ENCODE measurements at places on chromosomes 12 and 14.

DNA sequence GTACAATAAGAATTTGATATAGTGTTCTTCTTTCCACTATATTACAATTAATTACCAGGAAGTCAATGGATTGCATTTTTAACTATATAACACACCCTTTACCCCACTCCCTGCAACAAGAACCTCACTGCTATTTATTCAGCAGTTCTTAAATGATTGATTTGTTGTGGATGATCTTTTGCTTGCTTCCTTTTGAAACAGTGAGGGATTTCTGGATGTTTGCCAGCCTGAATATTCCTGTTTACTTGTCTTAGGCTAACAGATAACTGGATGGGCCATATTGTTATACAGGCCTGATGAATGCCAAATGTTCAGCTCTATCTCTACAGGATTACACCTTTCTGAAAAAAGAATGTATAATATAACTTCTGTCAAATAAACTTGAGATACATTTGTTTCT, 497.6 kb downstream of the APAF1 start:
- DNase-seq: no peak

DNA sequence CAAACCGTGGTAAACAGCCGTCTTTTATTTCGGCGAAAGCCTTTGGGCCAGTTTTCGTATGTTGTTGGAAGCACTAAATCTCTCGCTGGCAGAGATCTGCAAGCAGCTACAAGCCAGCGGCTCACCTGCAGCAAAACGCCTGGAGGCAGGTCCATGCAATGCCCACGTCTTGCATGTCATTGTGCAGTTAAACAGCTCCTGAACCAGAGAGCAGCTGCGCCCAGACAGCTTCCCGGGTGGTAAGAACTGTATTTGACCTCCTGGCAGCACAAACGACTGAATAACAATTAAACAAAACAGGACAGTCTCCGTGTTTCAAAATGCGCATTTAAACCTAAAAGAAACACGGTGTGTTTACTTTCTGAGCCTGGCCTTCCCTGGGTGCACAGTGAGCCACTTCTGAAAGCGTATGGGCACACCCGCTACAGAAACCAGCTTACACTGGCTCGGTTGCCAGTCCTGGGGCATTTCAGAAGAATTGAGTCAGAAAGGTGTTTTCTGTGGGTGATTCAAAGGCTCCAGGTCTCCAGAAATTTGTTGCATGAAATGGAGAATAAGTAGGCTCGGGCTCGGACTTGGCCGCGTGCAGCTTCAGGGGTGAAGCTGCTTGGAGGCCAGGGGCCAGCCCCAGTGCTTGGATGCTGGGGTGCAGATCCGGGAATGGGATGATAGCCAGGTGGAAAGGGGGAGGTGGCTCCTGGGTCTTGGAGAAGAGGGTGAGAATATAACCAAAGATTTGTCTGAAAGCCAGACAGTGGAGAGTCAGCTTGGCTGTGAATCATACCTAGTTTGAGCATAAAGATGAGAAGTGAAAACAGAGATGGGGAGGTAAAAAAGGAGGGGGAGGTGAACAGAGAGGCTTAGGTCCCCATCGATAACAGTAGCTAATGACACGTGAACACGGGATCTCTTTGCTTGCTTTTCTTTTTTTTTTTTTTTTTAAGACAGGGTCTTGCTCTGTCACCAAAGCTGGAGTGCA, 24.9 kb upstream of the FZD10 start:
- DNase-seq: no peak

DNA sequence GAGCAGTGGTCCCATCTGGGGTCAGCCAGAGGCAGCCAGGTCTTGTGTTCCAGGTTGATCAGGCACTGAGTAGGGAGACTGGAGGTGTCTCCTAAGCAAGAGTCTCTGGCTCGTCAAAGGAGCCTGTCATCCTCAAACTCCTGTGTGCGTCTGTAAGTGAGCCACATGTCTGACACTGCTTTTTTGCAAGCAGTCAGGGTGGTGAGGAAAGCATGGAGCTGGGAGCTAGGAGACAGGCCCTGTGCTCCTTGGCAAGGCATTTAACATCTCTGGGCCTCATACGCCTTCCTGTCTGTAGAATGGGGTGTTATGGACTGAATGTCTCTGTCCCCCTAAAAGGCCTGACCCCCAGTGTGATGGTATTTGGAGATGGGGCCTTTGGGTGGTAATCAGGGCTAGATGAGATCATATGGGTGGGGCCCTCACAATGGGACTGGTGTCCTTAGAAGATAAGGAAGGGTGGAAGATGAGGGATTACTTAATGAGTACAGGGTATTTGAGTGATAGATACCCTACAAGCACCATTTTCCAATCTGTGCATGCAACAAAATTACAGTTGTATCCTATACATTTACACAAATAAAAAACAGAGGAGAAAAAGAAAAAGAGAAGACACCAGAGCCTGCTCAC, 53.0 kb downstream of the ARL6IP4 start:
- DNase-seq: no peak

DNA sequence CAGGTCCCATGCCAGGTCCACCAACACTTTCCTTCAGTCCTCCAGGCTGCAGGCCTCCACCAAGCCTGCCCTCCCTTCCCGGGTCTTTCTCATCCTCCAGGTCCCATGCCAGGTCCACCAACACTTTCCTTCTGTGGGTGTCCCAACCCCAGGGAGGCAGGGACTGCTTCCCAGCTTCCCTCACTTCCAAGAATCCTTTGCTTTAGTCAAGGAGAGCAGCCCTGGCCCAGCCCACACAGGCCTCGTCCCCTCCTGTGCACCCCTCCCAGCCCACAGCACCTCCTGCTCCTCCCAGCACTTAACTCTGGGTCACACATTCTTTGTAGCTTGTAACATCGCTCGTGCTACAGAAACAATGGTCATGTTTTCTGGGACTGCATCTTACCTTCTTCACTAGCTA, 72.9 kb downstream of the TESC start:
- DNase-seq: no peak

GRCh38 chr12:4221258-4221620, 52.3 kb upstream of the CCND2 start:
- DNase-seq: no peak

DNA sequence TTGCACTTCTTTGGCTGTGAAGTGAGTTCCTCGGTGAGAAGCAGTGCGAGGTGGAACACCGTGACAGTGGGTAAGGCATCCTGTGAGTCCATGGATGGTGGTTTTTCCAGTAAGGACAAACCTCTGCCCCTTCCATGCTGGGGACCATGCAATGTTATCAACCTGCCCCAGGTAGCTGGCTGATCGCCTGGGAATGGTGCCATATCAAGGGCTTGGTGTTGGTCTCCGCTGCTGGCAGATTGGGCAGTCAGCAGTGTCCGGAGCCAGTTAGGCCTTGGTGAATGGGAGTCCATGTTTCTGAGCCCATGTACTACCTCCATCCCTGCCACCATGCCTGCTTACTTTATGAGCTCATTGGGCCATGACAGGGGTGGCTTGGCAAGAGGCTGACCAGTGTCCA, 114.7 kb upstream of the C14orf180 start:
- DNase-seq: no peak

DNA sequence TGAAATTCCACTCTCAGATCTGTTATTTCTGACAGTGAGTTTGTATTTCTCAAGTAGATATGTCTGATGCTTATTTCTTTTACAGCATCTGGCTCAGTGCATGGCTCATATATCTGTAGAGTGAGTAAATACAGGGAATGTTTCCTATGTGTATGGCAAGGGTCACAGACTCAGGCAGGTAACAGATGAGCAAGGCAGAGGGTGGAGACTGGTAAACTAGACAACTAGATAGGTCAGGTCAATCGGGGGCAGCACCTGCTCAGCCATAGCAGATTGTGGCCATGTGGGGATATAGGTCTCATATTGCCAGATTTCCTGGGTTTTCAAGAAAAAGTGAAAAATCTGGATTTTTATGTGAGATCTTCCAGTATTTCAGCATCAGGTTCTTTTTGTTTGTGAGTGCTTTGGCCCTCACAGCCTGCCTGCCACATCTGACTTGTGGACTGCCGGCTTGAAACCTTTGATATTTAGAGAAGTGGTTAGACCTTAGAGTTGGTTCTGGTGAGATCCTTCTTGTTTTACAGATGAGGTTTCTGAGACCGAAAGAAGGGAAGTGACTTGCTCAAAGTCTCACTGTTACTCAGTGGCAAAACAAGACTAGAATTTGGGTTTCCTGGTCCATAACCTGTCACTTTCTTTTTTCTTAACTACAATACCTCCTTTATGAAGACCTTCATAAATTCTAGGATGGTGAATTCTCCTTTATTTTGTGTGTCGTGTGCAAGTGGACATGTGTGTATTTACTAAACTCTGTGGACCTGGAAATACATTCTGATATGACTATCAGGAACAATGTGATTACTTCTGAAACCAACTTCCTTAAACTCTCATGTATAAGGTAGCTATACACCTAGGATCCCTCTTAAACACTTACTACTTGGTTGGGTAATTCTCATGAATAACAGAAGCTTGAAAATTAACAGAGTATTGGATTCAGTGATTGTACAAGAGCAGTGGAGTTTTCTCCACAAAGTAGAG, 34.4 kb downstream of the PROX2 start:
- DNase-seq: no peak

DNA sequence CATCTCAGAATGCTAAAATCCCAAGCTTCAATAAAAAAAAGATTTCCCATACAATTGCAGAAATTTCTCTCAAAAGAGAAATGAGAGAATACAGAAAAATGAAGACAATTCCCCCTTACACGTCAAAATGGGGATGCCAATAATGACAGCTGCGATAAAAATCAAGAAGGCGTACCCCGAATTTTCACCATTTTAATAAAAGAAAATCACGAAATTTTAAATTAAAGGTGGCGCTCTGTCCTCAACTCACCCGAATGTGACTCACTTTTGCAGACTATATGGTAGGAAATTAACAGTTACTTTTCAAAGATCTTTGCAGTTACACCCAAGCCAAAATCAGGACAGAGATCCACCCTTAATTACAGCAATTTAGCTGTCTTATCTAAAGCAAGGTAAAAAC, 2.1 kb downstream of the ATP2B1 start:
- no peak for DNase-seq

DNA sequence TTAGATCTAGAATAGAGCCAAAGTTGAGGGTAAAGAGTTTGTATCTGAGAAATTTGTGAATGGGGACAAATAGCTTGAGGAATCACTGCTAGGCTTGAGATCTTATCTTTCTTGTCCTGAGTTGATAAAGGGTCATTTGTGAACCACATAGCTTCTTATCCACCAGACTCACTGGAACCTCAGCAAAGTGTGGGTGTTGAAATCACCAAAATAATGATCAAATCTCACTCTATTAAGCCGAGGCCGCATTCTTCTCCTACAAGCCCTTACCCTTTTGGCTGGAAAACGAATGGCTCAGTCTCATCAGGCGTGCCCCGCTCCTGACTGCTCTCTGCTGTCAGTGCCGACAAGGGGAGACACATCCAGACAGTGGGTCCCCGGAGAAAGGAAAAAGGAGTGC, 240.6 kb downstream of the EGLN3 start:
- DNase-seq: no peak

DNA sequence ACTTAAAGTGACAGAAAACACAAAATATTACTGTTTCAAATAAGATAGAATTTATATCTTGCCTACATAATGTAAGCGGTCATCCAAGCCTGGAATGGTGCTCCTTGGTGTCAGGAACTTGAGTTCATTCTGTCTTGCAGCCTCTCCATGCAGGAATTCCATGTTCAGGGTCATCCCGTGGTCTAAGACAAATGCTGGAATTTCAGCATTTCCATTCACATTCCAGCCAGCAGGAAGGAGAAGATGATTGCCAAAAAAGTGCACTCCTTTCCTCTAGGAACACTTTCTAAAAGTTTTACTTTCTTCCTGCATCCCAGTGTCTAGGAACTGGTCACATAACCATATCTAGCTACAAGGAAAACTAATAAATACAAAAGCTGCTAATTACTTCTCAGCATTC, 106.3 kb downstream of the PTPRO start:
- DNase-seq: no peak

DNA sequence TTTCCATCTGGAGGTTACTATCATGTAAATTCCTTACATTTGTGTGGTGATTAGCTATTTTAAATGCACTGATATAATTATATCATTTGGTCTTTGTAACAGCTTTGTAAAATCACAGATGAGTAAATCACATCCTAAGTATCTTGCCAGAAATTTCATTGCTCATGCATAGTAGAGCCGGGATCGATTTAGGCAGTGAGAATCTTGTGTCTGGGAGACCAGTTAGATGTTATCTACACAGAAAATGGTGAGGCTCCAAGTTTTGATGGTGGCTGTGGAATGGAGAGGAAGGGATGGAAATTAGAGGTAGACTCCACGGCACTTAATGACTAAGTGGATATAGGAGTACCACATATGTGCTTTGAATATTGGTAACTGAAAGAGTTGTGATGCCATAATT, 156.3 kb downstream of the MSRB3 start:
- no peak for DNase-seq

- no peak for DNase-seq
Observed at GRCh38 chr12:109497675-109498074, 20.2 kb downstream of the UBE3B start.

DNA sequence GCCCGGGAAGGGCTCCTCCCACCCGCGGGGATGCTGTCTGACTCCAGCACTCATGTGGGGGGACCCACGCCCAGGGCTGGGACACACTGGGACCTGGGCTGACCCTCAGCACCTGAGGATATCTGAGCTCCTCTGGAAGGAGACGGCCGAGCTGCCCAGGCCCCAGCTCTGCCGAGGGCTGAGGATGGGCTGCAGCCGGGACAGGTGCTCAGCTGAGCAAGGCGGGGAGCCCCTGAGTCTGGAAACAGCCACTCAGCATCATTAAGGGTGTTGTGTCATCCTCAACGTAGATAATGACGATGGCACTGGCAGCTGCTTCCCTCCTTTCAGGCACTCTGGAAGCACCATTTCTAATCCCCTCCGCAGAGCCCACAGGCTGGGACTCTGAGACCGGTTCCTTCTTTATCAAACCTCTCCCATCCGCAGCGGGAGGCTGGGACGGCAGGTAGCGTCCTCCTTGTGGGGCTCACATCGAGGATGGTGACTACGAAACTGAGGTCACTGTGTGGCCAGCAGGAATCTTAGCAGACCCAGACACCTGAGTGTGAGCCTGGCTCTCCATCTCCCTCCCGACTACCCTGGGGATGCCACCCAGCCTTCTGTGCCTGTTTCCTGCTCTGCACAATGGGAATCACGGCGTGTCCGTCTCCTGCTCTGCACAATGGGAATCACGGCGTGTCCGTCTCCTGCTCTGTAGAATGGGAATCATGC, 26.7 kb upstream of the SFSWAP start:
- DNase-seq: no peak

DNA sequence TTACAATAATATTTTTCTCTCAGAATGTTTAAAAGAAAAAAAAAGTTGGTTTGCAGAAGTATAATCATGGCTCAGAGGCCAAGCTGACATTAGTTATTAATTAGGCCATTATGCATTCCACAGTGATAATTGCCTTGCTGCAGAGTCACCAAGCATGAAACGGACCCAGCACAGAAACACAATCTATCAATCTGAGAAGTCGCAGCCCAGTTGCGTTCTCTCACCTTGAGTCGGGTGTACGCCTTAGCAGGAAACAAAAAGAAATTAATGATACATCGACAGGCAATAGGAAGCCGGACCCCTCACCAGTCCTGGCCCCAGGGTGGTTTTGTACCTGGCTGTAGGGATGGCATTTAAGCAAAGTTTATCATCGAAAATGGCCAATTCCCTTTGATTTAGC, 129.7 kb downstream of the PHETA1 start:
- no peak for DNase-seq

GRCh38 chr12:5798242-5799015, 146.6 kb downstream of the ANO2 start:
- no peak for DNase-seq

GRCh38 chr12:29004936-29005304, 144.2 kb upstream of the FAR2 start:
- no peak for DNase-seq

GRCh38 chr14:57883061-57883460, 17.2 kb upstream of the SLC35F4 start:
- no peak for DNase-seq

- DNase-seq: no peak
Observed at GRCh38 chr14:68487805-68488590, 304.9 kb downstream of the ZFP36L1 start.
